ENCODE measurements at places on chromosomes 16 and 17.

- DNase-seq, result no peak
Observed at GRCh38 chr17:78567991-78568390, 9.2 kb downstream of the DNAH17 start.

DNA sequence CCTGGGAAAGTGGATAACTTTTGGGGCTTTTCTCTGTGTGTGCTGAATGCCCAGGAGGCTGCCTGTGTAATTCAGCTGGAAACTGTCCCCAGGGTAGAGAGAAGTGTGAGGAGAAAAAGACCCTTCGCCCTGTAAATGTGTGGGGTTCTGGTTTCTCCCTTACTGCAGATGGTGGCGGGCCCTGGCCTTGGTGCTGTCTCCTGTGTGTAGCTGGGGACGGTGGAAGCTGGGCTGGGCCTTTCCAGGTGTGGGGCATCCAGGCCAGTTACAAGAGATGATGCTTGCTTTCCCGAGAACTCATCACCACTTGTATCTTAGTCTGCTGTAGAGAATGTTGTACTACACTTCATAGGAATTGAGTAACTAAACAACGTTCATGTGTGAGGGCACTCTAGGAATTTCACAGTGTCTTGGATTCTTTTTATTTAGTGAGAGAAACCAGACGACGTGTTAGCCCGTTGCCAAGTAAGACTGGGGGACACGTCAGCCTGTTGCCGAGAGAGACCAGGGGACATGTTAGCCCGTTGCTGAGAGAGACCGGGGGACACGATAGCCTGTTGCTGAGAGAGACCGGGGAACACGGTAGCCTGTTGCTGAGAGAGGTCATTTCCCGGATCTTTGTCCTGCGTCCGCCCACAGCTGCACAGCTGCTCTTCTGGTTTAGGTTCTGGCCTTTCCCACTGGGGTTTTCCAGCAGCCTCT lies 43.1 kb downstream of the TBCD start:
- DNase-seq, result no peak

- DNase-seq, result no peak
Observed at GRCh38 chr16:70746040-70746707, 54.8 kb downstream of the VAC14 start.

DNA sequence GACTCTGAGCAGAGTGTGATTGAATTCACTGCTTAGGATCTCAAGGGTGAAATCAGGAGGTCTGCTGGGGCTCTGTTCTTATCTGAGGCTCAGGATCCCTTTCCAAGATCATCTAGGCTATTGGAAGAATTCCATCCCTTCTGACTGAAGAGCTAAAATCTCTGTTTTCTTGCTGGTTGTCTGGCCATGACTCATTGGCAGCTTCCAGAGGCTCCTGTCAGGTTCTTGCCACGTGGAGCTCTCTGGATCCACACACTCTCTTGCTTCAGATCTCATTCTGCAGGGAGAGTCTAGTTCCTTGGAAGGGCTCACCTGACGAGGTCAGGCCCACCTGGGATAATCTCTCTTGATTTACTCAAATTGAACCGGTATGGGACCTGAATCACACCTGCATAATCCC lies 930.7 kb downstream of the CDH8 start:
- DNase-seq, result no peak

- no peak for DNase-seq
Observed at GRCh38 chr16:73172241-73172972, 124.5 kb upstream of the ZFHX3 start.

GRCh38 chr16:29737713-29738112 lies 8.1 kb downstream of the C16orf54 start:
- DNase-seq, result no peak

Measured in keratinocyte (primary cell).